Right cardiac atrium (tissue), 5 donors: ENCODE measurements at places on chromosomes 6 and 20. TPM values are rescaled to one million over a fixed set of nuclear protein-coding genes. Genes with fewer than 3 reads are reported as not detected.

DNA sequence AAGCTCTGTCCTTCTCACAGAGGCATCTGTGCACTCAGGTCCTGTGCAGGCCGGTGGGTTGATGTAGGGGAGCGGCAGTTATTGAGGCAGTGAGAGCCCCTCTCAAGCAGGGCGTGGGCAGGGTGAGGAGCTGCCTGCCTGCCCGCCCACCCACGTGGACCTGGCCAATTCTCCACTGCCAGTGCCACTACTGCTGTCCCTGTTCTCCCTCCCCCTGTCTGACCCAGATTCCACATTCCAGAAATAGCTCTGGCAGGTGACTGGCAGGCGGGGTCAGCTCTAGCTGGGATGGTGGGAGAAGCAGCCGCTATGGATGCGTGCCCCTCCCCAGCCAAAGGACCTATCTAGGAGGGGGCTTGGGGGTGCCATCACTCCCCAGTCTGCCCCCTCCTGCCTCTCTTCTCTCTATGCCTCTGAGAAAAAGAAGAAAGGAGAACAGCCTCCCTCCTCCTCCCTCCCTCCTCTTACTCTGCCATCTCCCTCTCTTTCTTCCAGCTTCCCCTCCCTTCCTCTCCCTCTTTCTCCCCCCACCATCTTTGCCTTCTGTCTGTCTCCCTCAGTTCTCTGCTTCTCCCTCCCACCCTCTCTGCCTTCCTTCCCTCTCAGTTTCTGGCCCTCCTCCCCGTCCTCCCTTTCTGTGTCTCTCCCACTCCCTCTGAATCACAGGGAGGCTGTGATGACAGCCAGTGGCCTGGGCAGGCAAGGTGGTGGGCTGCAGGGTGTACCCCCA is 86.5 kb upstream of the MYL9 start:
- no peak for DNase-seq

- DNase-seq, result peak; percentile 13
Measured at GRCh38 chr20:47213966-47214365, 142.5 kb downstream of the ZMYND8 start.

GRCh38 chr6:163786995-163787671 is 372.6 kb downstream of the QKI start:
- DNase-seq, result no peak

Gene SLC17A9
- total RNA-seq, result 1.5 TPM

Gene ZNF184
- 4.8 TPM for total RNA-seq

Gene SEC23B
- 7.8 TPM for total RNA-seq

Gene NECAB3
- total RNA-seq, result 55.4 TPM

GRCh38 chr20:52936351-52937340 is 35.5 kb upstream of the TSHZ2 start:
- no peak for DNase-seq

Gene COL9A3
- total RNA-seq, result 4.3 TPM

DNA sequence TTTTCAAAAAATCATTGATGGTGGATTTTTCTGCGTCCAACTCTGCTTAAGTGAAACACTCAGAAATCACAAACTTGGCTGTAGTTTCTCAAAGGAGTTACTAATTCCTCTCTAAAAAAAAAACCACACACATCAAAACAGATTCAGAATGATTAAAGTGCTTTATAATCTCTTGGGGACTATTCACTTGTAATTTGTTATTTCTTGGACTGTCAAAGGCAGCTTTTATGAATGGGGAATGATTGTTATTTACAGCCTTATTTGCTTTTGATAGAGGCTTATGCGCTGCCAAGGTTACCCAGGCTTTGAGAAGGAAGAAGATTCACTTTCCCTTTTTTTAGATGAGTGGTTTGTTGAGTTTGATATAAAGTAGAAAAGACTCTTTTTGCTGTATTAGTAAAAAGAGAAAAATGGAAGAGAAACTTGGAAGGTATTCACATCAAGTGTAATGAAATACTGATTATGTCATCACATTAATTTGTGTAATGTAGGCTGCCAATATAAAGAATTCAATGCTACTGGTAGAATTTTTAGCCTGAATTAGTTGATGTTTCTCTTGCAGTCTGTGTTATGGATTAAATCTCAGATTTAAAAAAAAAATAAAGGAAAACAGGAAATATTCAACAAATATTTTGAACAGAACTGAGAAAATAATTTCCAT is 381.0 kb upstream of the SASH1 start:
- no peak for DNase-seq

DNA sequence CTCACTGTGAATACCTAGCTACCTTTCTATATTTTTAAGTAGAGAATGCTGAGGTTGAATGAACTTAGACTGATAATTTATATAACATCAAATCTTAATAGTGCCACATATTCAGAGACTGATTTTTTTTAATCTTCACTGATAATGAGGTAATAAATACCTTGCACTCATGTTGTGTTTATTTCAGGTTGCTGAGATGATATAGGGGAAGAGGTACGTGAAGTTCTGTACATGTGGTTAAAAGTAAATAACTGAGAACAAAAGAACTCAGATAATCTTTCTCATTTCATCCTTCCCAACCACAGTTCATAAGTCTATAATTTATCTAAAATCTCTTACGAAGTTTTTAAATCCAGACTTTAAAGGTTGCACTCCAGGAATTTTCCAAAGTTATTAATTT is 6.4 kb downstream of the NHSL1 start:
- DNase-seq, result no peak

DNA sequence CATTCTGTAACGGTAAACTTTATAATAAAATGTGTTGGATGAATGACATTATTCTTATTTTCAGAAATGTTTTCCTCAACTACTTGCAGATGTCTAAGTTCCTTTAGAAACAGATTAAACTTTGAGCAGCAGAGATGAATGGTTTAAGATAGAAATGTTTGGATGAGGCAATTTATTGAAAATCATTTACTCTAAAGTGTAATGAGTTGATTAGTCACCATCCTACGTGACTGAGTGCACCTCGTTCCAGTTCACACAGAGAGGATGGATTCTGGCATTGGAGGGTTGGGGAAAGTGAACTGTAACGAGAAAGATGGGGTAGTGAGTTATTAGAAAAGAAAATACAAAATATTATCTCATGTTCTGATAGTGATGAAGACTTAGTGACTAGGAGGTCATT is 28.7 kb downstream of the SMPDL3A start:
- DNase-seq, result no peak

DNA sequence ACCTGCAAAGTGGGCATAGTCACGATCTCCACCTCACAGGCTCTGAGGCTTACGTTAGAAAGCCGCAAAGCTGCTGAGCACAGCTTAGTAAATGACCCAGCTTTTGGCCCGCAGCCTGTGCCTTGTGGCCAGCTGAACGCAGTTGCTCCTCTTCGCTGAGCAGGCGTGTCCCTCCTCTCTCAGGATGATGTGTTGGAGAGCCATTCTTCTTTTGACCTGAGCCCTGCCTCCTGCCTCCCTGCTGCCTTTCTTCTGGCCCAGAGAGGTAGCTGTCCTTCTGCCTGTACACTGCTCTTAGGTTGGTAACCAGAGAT is 47.6 kb upstream of the MYL9 start:
- peak; percentile 89 for DNase-seq

Gene MEP1A
- total RNA-seq, result not detected

Gene SLC22A23
- 3.5 TPM for total RNA-seq

- no peak for DNase-seq
Measured at GRCh38 chr6:111478749-111479148, 4.3 kb downstream of the REV3L start.

Gene PKIB
- total RNA-seq, result 0.51 TPM

DNA sequence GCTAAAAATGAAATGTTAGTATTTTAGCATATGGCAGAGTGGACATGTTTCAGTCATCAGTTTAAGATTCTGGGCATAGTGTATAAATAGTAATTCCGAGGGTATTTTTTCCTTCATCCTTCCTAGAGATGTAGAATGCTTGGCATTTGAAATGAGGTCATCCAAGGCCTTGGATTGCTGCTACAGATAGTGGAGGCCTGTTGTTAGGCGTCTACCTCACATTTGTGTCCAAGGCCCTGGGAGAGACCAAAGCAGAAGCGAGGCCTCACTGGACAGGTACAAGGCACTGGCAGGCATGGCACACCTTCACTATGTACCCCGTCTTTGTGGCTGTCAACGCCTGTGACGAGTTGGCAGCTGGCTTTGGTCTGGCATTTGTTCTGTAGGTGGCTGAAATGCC is 58.0 kb downstream of the DTD1 start:
- no peak for DNase-seq

Gene RAD21L1
- not detected for total RNA-seq

Gene TAAR9
- not detected for total RNA-seq

Gene SCRT2
- not detected for total RNA-seq

- DNase-seq, result no peak
Measured at GRCh38 chr6:36720251-36721141, 22.9 kb downstream of the RAB44 start.

DNA sequence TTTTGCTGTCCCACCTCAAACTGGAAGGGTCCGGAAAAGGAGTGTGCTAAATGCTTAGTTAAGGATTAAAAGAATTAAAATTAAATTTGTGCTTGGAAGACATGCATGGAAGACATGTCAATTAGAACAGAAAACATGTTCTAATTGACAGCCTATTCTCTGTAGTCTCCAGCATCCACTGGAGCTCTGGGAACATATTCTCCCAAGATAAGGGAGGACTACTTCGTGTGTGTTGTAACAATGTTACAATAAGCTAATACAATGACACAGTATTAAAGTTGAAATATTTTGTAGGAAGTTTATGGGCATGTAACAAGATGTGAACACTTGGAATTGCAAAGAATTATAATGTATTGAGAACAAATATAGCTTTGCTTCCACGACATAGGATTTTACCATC is 567.4 kb upstream of the CITED2 start:
- no peak for DNase-seq

- peak; percentile 78 for DNase-seq
Measured at GRCh38 chr6:11231564-11232192, 790 bp downstream of the NEDD9 start.

GRCh38 chr6:96022225-96022624 is 6.5 kb downstream of the FUT9 start:
- no peak for DNase-seq
